ENCODE measurements at places on chromosomes 16 and 17.

DNA sequence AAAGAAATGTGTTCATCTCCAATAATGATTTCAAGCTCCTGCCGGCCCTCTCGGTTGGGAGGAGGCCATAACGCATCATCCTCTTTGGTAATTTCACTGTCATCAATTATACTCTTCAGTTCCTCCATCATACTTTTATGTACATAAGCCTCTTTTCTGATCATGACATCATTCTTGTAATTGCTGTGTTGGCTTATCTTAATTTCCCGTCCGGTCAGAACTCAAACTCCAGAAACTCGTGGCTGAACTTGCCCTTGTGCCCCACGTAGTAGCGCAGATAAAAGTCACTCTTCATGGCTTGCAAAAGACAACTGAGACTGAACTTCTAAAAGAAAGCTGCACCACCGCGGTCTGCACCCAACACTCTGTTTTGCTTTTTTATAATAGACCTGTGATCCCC lies 13.6 kb downstream of the TMEM220 start:
- H3K27ac ChIP-seq, result no peak overlapping the region
- H3K27me3 ChIP-seq, result no peaks in the 10 kb centered on the region
- no peak for DNase-seq
- no peaks in the 10 kb centered on the region for H3K4me1 ChIP-seq
- no peak overlapping the region for H3K4me3 ChIP-seq

DNA sequence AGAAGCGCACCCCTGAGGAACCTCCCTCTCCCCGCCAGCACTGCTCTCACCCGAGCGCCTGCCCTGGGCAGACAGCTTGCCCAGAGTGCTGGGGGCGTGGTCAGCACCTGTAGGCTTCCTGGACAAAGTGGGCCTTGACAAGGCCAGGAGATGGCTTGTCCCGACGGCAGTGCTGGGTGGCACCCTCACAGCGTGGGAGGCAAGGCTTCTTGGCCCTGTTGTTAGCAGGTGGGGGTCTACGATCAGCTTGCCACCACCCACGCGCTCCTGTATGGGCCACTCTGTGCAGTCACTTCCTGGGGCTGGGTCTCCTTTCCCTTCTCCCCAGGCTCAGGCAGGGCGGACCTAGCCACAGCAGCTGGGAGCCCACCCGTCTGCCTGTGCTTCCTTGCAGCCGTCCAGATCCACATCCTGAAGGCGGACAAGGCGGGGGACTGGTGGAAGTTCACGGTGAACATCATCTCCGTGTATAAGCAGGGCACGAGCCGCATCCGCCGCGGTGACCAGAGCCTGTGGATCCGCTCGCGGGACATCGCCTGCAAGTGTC lies 218.0 kb downstream of the NTN1 start:
- no peaks in the 10 kb centered on the region for H3K36me3 ChIP-seq
- DNase-seq, result no peak
- no peak overlapping the region for H3K27ac ChIP-seq
- peaks cover 13% of the 10 kb centered on the region for H3K4me1 ChIP-seq
- no peaks in the 10 kb centered on the region for H3K27me3 ChIP-seq

DNA sequence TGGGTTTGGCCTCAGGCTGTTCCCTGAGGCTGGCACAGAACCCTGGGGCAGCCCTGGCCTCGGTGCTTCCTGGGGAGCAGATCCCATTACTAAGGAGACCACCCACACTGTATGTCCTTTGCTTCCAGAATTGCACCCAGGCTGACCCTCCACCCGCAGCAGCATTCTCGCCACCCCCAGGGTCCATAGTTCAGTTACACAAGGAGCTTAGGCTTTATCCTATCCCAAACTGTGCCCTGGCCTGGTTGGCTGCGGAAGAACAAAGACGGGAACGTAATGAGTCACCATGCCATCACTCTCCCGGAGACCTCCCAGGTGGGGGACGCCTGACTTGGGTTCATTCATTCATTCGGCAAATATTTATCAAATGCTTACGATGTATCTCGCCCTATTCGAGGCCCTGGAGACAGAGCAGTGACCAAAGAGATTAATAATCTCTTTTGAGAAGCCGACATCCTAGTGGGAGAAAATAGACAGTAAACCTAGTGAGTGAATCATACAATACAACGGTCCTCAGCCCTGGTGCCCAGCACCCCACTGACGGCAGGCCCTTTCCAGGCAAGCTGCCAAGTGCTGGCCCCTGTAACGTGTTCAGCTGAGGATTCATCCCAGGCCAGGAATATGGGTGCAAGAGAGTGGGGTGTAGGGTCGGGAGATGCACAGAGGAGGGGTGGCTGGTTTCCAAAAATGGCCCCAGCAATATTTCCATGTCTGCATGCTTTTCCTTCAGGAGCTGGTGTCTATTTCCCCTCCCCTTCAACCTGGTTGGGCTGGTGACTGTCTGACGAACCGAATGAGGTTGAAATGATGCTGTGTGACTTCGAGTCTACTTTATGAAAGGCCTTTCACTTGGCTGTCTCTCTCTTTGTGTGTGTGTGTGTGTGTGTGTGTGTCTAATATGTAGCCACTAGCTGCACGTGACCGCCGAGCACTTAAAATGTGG lies 134.2 kb downstream of the MGAT5B start:
- H3K27ac ChIP-seq, result no peak overlapping the region
- DNase-seq, result no peak
- H3K36me3 ChIP-seq, result no peaks in the 10 kb centered on the region
- H3K4me1 ChIP-seq, result peaks cover 26% of the 10 kb centered on the region

DNA sequence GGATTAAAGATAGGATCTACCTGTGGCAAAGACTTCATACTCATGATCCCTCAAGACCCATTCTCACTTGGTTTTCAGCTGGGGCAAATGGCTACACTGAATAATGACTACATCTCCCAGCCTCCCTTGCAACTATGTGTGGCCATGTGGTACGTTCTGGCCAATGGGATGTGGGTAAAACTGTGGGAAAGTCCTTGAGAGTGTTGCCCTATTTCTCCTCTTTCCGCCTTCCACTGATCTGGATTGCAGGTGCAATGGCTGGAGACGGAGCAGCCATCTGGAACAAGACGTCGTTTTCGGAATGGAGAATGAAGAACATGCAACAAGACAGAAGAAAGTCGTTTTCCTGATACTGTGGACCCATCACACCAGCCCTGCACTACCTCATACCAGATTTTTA lies 48.5 kb downstream of the HAPSTR1 start:
- H3K36me3 ChIP-seq, result no peaks in the 10 kb centered on the region
- H3K4me1 ChIP-seq, result peaks cover 13% of the 10 kb centered on the region
- H3K27me3 ChIP-seq, result peaks cover 4% of the 10 kb centered on the region
- no peak for DNase-seq

DNA sequence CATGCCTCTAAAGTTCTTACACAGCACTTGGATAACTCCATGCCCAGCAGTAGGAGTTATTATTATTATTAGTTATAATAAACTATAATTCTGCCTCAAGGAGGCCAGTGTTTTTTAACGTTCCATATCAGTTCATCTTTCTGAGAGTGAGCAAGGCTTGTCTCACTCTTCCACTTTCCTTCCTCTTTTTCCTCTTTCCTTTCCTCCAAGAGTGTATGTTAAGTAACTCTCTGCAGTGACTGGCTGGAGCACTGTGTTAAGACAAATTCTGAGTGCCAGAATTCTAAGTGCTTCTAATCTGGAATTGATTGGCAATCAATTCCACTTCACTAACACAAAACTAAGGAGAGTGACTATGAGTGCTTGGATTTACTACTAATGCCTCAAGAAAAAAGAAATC lies 16.4 kb downstream of the CLEC19A start:
- no peaks in the 10 kb centered on the region for H3K36me3 ChIP-seq
- DNase-seq, result no peak
- no peaks in the 10 kb centered on the region for H3K27me3 ChIP-seq

DNA sequence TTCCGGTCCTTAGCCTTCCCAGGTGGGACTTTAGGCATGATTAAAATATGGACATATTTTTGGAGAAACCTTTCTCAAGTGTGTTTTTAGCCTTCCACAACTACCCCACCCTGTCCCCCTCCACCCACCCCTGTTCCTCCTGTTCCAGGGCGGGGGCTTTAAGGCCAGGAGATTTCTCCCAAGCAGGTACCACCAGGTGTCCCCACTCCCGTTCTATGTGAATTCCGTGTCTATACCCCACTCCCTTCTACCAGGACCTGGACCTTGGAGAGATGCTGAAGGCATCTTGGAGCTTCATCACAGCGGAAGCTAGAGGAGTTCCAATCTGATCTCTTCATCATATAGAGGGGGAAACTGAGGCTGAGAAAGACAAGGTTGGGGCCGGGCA lies 9.7 kb downstream of the CA4 start:
- no peaks in the 10 kb centered on the region for H3K27me3 ChIP-seq
- no peak overlapping the region for H3K4me3 ChIP-seq
- no peaks in the 10 kb centered on the region for H3K36me3 ChIP-seq
- no peak overlapping the region for H3K27ac ChIP-seq
- DNase-seq, result no peak
- H3K4me1 ChIP-seq, result no peaks in the 10 kb centered on the region

- peaks cover 20% of the 10 kb centered on the region for H3K4me1 ChIP-seq
- peak overlapping the region; percentile 37 for H3K4me3 ChIP-seq
- H3K27ac ChIP-seq, result no peak overlapping the region
- H3K36me3 ChIP-seq, result no peaks in the 10 kb centered on the region
Observed at GRCh38 chr17:81483862-81484194, 28.8 kb downstream of the ACTG1 start.

GRCh38 chr17:78933025-78933958 lies 8.1 kb upstream of the TIMP2 start:
- DNase-seq, result peak; percentile 70
- no peaks in the 10 kb centered on the region for H3K36me3 ChIP-seq
- no peak overlapping the region for H3K4me3 ChIP-seq
- no peak overlapping the region for H3K27ac ChIP-seq

GRCh38 chr16:54165174-54165911 lies 121.2 kb downstream of the IRX3 start:
- H3K36me3 ChIP-seq, result no peaks in the 10 kb centered on the region
- no peak overlapping the region for H3K4me3 ChIP-seq
- H3K27me3 ChIP-seq, result no peaks in the 10 kb centered on the region
- no peak overlapping the region for H3K27ac ChIP-seq
- no peak for DNase-seq

- no peaks in the 10 kb centered on the region for H3K4me1 ChIP-seq
- no peak overlapping the region for H3K27ac ChIP-seq
- no peaks in the 10 kb centered on the region for H3K27me3 ChIP-seq
- no peak overlapping the region for H3K4me3 ChIP-seq
- H3K36me3 ChIP-seq, result peaks cover 10% of the 10 kb centered on the region
Observed at GRCh38 chr16:69922200-69922599, 28.9 kb upstream of the CLEC18A start.

DNA sequence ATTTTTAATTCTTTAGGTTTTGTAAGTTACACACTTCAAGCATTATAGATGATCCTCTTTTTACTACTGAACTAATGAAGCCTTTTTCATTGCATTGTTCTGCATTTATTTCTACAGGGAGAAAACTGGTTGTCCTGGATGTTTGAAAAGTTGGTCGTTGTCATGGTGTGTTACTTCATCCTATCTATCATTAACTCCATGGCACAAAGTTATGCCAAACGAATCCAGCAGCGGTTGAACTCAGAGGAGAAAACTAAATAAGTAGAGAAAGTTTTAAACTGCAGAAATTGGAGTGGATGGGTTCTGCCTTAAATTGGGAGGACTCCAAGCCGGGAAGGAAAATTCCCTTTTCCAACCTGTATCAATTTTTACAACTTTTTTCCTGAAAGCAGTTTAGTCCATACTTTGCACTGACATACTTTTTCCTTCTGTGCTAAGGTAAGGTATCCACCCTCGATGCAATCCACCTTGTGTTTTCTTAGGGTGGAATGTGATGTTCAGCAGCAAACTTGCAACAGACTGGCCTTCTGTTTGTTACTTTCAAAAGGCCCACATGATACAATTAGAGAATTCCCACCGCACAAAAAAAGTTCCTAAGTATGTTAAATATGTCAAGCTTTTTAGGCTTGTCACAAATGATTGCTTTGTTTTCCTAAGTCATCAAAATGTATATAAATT lies 53.0 kb downstream of the TUBD1 start:
- peaks cover 22% of the 10 kb centered on the region for H3K4me1 ChIP-seq
- H3K36me3 ChIP-seq, result no peaks in the 10 kb centered on the region
- peak overlapping the region; percentile 85 for H3K4me3 ChIP-seq

- no peak for DNase-seq
- H3K4me3 ChIP-seq, result no peak overlapping the region
- H3K4me1 ChIP-seq, result no peaks in the 10 kb centered on the region
- no peaks in the 10 kb centered on the region for H3K27me3 ChIP-seq
- no peaks in the 10 kb centered on the region for H3K36me3 ChIP-seq
- H3K27ac ChIP-seq, result no peak overlapping the region
Observed at GRCh38 chr17:45812102-45812501, 28.0 kb downstream of the CRHR1 start.

DNA sequence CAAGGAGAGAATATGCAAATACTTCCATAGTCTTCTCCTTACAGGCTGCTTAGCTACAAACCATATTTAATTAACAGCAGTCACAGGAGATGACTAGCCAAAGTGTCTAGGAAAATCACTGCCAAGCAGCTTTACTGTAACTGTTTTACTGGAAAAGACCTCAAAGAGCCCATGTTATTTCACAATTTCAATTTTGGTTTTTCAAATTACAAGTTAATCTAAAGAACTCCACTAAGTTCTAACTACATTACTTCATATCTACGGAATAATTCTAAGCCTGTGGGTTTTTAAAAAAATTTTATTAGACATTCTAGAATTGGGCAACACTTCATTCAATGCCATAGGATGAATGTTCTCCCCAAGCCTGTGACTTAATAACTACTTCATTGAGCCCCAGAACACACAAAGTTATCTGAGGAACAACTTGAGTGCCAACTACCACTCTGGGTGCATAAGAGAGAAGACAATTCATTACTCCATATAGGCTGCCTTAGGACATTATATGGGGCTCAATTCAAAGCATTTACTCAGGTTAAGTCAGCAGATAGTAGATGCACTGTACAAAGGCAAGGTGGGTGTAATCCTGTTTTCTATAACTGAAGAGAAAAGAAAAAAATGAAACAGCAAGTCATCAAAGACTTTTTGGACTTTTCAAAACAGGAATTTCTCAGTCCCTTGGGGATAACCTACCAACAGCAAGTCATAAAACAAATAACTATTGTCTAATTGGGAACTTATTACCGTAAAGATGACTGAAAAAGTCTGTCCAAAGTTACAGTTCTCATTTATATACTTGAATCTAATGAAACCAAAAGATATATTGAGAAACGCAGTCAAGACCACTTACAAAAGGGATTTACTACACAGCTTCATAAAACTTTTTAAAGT lies 33.0 kb downstream of the STAT3 start:
- peaks cover 5% of the 10 kb centered on the region for H3K36me3 ChIP-seq
- no peak overlapping the region for H3K27ac ChIP-seq
- H3K4me3 ChIP-seq, result no peak overlapping the region
- peaks cover 8% of the 10 kb centered on the region for H3K4me1 ChIP-seq
- no peaks in the 10 kb centered on the region for H3K27me3 ChIP-seq
- no peak for DNase-seq

DNA sequence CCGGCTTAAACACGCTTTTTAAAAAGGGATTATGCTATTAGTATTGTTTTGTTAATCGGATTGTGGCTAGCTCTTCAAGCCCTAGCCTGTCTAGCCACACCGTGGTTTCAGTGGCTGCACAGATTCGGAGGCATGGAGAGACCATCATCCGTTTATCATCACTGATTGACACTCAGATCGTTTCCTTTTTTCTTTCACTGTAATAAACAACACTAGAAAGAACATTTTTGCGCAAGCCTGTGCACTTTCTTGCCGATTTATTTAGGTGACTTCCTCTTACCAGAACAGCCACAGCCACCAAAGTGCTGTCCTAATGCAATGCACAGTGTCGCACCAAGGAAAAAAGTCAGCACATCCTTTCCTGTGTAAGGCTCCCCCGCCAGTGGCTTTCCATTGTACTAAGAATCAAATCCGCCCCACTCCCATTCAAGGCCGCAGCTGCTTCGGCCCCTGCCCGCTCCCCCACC lies 78.2 kb downstream of the CRISPLD2 start:
- H3K36me3 ChIP-seq, result no peaks in the 10 kb centered on the region
- no peak overlapping the region for H3K4me3 ChIP-seq
- no peaks in the 10 kb centered on the region for H3K4me1 ChIP-seq
- DNase-seq, result no peak
